ENCODE measurements at places on chromosomes 2 and 18. TPM values are rescaled to one million over a fixed set of nuclear protein-coding genes. Genes with fewer than 3 reads are reported as not detected.

Gene SPP2
- not detected for total RNA-seq

- no peak for DNase-seq
Observed at GRCh38 chr2:186590350-186590758, 498 bp downstream of the ITGAV start.

DNA sequence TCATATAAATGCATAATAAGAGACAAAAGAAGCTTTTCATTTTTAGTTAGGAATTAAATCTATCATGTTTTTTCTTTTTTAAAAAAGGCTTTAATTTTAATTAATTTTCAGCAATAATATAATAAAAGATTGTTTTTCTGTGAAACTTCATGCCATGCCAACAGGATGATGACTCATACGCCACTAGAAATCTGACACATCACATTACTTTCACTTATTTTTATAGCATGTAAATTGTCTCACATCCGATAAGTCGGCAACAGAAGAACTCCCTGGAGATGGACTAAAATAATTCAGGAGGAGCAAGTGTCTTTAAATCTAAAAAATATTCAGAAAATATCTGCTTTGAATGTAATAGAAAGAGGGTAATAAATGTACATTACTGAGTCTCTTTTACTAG, 1024.2 kb upstream of the ACVR2A start:
- DNase-seq = no peak

DNA sequence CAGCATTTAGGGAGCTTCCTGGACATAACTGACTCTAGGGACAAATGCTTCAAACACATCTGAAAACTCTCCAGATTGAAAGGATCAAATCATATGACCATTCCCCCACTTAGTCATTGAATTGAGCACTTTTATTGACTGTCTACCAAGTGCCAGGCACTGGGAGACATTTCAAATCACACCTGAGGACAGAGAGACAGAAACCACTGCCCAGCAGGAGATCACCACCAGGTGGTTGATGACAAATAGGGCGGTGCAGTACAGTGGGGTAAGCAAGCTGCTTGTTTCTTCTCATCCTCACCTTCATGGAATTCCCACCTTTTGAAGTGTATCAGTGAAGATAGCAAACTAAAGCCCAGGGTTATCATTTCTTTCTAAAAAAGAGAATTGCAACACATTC, 19.0 kb upstream of the CXCR4 start:
- DNase-seq = no peak

Gene CACNB4
- 0.47 TPM for total RNA-seq

DNA sequence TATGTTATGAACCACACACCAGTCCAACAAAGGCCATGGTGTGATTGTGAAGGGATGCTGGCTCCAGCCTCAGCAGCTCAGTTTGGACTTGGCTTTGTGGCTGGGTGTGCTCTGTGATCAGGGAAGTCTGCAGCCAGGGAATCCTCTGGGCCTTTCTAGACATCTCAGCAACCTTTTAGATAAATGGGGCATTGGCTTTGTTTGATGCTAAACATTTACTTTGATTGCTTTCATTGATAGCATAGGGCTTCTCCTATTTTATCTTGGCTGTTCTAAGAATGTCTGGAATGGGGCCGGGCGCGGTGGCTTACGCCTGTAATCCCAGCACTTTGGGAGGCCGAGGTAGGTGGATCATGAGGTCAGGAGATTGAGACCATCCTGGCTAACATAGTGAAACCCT, 104.5 kb downstream of the VAPA start:
- DNase-seq = no peak

DNA sequence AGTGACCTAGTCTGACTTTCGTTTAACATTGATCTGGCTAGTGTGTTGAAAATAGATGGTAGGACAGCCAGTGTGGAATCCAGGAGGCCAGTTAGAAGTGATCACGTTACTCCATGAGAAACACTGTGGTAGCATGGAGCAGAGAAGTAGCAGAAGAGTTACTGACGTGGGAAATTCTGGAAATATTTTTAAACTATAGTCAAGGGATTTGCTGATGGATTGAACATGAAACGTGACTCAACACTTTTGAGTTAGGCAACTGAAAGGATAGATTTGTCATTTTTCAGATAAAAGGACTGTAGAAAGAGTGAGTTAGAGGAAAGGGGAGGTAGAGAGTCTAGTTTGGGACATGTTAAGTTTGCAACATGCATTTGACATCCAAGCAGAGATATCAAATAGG, 130.4 kb downstream of the IRS1 start:
- no peak for DNase-seq

DNA sequence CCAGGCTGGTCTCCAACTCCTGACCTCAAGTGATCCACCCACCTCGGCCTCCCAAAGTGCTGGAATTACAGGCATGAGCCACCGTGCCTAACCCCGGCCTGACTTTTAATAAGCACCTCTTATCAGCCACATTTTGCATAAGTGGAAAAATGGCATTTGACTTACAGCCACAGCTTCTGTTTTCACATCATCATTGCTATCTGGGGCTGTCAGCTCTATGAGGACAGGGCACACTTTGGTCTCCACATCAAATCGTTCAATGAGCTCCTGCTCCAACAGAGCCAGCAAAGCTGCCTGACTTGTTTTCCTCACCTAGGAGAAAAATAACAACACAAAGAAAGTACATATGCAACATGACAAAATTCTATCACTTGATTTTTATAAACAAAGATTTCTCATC, 26.4 kb downstream of the PPP4R1 start:
- no peak for DNase-seq

DNA sequence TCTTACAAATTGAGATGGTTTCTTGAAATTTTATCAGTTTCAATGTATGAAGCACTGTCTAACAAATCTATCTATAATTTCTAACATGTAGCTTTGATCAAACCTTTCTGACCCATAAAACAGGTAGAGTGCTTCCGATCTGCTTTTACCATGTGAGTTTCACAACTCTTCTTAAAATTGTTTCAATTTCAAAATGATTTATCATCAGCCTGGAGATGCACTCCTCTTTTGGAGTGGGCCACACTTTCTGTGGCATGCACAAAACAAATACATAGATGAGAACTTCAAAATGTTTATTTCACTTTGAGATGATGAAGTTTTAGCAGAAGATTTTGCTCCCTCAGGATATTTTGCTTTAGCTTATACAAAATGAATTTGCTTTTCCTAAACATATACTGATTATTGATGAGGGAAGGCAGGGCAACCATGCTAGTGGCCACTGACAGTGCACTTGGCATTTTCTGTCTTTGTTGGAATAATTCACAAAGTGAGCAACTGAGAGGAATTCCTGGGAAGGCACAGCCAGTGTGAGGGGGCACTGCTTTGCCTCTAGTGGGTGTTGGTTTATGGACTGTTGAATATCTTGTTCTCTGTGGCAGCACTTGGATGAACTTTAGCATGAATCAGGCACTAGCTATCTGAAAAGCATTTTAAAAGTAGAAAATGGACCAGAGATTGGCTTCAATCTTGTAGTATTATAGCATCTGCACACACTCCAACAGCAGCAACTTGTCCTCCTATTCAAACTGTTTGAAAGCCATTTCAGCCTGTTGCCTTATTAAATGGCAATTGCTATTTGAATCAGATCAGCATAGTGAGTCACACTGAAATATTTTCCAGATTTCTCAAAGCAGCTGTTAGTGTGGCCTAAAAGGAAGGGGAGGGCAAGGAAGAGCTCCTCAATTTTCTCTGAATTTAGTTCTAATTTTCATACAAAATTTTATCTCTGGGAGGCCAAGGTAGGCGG, 193.2 kb downstream of the CCDC85A start:
- no peak for DNase-seq

DNA sequence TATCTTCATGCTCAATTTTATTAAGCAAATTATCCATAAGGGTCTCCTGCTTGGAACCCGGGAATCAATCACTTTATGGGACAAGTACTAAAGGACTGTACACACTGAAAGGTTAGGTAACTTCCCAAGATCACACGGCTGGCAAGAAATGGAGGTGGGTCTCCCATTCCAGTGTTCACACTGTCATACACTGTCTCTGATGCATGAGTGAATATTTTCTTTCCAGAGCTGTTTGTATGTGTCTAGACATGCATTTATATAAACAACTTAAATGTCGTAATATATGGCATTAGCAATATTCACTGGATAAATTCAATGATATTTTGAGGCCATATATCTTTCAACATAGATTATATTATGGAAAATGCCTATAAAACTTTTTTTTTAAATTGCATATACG, 223.4 kb downstream of the DYM start:
- no peak for DNase-seq

- DNase-seq = no peak
Observed at GRCh38 chr2:144515099-144515695, 4.7 kb downstream of the ZEB2 start.

DNA sequence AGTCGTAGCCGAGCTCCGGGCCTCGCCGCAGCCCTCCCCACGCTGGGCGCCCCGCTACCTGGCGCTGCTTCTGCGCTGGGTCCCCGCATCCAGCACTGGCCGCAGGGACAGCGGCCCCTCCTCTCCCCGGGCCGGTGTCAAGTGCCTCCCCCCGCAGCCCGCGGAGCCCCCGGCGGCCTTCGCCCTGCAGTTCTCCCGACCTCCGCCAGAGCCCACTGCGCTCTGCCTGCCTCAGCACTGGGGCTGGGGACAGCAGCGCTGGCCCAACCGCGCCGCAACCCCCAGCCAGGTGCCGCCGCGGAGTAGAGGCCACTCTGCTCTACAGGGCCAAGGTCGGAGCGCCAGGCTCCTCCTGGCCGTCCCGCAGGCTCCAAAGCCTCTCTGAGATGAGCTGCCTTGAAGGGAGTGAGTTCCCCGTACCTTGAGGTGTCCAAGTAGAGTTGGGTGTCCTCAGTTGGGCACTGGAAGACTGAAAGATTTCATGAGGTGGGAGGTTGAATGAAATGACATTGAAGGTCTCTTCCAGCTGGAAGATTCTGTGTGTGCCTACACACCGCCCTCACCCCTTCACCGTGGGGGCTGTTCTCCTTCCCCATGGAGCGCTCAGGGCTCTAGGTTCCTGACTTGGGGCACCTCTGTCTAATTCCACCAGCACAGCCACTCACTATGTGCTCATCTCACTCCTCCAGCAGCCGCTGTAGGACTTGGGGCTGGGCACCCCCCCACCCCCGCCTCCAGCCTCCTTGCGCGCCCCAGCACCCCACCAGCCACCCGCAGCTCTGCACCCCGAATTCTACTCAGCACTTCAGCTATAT, 854 bp upstream of the DNMT3A start:
- DNase-seq = peak; percentile 78

Gene MYOM1
- 1.9 TPM for total RNA-seq

Measured in T-cell (primary cell).